ENCODE measurements at places on chromosomes 13 and 19.
A peak's percentile ranks its signal among the peaks of the same experiment; 100 is the strongest.

DNA sequence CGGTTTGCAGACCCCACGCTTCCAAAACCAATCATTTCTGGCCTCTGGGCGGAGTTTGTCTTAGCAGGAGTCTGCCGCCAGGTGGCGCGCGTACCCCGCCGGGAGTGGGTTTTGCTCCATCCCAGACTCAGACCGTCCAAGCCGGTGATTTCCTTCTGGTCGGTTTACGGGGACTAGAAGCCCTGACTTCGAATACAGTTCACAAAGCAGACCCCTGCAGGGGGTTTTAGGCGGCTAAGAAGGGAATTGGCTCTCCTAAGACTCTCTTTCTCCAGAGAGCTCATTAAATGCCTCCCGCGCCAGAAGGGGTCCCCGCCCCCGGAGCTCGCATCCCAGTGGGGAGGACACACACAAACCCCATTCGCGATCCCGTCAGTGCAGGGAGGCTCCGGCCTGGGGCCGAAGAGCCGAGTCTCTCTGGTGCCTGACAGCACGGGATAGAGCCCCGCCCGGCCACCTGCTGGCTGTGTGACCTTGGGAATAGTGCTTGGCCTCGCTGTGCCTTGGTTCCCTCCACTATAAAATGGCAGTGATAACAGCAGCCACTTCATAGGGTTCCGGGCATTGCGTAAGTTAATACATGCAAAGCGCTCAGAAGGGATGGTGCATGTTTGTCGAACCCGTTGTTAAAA lies 8.6 kb upstream of the NUP62 start:
- DNase-seq = peak; percentile 65

DNA sequence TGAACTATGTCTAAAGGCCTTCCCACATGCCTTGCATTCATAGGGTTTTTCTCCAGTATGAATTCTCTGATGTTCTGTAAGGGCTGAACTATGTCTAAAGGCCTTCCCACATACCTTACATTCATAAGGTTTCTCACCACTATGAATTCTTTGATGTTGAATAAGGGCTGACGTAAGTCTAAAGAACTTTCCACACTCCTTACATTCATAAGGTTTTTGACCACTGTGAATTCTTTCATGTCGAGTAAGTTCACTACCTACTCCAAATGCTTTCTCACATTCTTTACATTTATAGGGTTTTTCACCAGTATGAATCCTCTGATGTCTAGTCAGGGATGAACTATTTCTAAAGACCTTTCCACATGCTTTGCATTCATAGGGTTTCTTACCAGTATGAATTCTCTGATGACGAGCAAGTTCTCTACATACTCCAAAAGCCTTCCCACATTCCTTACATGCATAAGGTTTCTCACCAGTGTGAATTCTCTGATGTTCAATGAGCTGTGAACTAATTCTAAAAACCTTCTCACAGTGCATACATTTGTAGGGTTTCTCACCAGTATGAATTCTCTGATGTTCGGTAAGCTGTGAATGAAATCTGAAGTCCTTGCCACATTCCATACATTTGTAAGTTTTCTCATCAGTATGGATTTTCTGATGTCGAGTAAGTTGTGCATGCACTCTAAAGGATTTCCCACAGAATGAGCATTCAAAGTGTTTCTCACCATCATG lies 19.1 kb upstream of the ZNF260 start:
- no peak for DNase-seq

- no peak for DNase-seq
Measured at GRCh38 chr13:35848336-35849255, 282.6 kb downstream of the DCLK1 start.

DNA sequence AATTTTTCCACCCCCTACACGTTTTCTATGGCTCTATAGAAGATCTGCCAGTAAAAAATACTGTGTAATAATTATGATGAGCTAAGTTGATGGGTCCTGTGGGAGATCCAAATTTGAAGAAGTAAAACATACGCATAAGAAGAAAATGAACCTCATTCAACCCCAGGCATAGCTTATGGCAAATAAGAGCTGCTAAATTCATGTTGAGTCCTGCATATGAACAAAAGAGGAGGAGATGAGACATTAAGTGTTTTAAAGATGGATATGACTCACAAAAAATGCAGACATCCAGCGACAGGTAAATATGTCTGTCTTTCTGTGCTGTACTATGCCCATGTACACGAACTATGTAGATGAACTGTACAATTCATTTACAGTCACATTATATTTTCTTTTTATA lies 101.9 kb downstream of the LIG4 start:
- DNase-seq = no peak

DNA sequence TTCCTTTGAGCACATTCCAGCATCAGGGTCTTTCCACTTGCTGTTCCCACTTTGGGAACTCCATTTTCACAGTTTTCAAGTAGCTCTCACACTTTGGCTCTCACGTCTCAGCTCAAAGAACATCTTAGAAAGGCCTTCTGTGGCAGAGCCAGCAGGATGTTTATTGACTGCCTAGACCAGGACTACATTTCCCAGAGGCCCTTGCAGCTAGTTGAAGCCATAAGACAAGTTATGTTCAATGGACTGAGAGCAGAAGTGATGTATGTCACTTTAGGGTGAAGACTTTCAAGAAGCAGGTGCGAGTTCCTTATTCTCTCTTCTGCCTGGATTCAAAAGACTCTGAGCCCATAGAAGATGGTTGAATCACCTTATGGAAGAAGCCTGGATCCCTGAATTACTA lies 4.3 kb upstream of the HAUS5 start:
- no peak for DNase-seq

GRCh38 chr13:20159646-20160305 lies 1.1 kb downstream of the GJA3 start:
- no peak for DNase-seq

- no peak for DNase-seq
Measured at GRCh38 chr13:66222926-66223325, 1007.2 kb downstream of the PCDH9 start.

DNA sequence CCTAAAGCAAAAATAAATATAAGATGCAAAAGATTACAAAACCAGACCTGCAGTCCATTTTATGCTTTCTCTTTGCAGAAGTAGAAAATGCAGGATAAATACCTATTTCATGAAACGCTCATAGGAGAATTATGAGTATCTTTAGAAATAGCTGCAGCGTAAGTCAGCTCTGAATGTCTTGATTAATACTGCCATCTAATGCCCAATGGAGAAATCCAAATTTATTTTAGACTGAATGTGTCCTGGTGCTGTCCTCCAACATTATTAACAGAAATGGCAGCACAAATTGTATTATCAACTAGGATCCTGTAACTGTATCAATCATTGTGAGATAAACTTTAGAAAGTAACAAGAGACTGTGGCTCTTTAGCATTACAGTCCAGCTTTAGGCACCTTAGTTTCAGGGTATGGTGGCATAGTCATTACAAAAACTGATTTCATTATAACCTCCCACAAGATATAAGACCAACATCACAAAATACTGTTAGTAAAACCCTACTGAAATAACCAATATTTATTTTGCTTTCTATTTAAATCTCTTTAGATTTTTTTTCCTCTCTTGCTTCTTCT lies 162.1 kb upstream of the MIR17HG start:
- no peak for DNase-seq
